ENCODE measurements at places on chromosomes 1 and 21. TPM values are rescaled to one million over a fixed set of nuclear protein-coding genes. Genes with fewer than 3 reads are reported as not detected.

Gene CLEC20A
- not detected for total RNA-seq

Gene NBPF6
- total RNA-seq, result not detected

- no peaks in the 10 kb centered on the region for H3K36me3 ChIP-seq
- no peak for DNase-seq
- no peak overlapping the region for H3K27ac ChIP-seq
- no peaks in the 10 kb centered on the region for H3K27me3 ChIP-seq
These were observed 17.4 kb downstream of the FMN2 start for GRCh38 chr1:240109130-240109529.

DNA sequence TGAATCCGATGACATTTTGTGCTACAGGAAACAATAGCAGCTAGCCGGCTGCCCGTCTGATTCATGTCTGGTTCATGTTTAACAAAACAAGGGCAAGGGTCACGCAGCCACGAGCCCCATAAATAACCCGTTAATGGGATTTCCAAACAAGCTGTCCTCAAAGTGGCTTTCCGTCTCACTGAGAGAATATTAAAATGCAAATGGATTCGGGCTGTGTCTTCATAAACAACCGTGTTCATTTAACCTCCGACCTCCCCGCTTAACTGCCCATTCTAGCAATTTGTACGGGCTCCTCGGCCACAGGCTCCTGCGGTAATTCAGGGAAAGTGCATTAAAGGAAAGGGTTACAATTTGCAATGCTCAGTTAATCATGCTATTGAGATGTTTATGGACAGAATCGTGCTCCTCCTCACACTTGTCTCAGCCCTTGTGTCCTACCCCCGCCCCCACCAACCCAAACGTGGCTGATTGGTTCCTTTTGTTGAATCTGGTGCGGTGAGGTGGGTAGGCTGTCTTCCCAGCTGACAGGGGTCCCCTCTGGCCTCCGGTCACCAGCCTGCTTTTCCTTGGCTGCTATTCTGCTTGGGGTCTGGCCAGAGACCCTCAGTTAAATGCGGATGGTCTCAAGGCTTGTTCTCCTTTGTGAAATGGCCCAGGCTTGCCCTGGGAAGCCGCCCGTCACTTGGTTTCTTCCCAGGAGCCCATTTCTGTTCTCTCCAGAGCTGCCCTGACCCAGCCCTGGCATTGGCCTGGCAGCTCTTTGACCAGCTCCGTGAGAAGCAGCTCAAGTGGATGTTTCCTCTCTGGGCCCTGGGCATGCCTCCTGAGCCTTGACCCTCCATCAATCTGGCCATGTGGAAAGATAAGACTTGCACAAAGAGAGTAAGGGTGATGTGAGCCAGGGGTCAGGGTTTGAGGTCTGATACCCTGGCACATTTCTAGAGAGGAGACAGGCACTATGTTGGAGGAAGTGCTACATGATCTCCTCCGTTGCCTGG, 200.7 kb upstream of the POU3F1 start:
- H3K27ac ChIP-seq, result no peak overlapping the region
- H3K36me3 ChIP-seq, result no peaks in the 10 kb centered on the region
- no peaks in the 10 kb centered on the region for H3K4me1 ChIP-seq
- H3K4me3 ChIP-seq, result no peak overlapping the region
- no peak for DNase-seq
- peaks cover 3% of the 10 kb centered on the region for H3K27me3 ChIP-seq

Gene LGR6
- total RNA-seq, result 0.32 TPM

GRCh38 chr21:38383411-38384237, 114.7 kb downstream of the ERG start:
- DNase-seq, result no peak
- no peaks in the 10 kb centered on the region for H3K4me1 ChIP-seq
- no peaks in the 10 kb centered on the region for H3K36me3 ChIP-seq
- no peaks in the 10 kb centered on the region for H3K27me3 ChIP-seq
- H3K27ac ChIP-seq, result no peak overlapping the region

DNA sequence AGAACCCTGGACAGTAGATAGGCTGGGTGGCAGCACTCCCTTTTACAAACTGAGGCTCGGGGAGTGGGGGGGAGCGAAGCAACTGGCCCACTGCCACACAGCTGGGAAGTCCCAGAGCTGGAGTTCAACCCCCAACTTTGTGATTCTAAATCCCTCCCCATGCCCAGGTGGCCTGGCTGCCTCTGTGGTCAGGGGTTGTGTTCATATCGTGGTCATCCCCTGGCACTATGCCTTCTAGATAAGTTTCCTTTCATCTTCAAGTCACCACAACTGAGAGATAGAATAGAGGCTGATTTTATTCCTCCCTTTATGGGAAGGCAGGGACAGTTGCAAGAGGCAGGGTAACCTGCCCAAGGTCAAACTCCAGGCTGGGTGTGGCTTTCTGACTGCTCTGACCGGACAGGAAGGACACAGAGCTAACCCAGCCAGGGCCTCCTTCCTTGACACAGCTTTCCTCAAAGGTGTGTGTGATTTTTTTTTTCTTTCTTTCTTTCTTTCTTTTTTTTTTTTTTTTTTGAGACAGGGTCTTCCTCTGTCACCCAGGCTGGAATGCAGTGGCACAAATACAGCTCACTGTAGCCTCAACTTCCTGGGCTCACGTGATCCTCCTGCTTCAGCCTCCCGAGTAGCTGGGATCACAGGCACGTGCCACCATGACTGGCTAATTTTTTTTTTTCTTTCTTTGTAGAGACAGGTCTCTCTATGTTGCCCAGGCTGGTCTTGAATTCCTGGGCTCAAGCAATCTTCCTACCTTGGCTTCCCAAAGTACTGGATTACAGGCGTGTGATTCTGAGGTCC, 18.4 kb upstream of the TNFRSF1B start:
- H3K4me3 ChIP-seq, result peak overlapping the region; percentile 50
- H3K4me1 ChIP-seq, result peaks cover 94% of the 10 kb centered on the region
- peak; percentile 34 for DNase-seq
- H3K27me3 ChIP-seq, result no peaks in the 10 kb centered on the region
- no peaks in the 10 kb centered on the region for H3K36me3 ChIP-seq

Gene TRAF3IP3
- 470 TPM for total RNA-seq

Gene GJB3
- total RNA-seq, result not detected
